Body of pancreas (tissue), 4 donors: ENCODE measurements at places on chromosomes 5 and 9. TPM values are rescaled to one million over a fixed set of nuclear protein-coding genes. Genes with fewer than 3 reads are reported as not detected.

CNTLN gene
- total RNA-seq = 11.2 TPM

GFPT2 gene
- 3.9 TPM for total RNA-seq

ZNF354C gene
- 3.6 TPM for total RNA-seq

CKMT2 gene
- total RNA-seq = 4.9 TPM

DNAH5 gene
- 2.6 TPM for total RNA-seq

GPR21 gene
- not detected for total RNA-seq

FAM163B gene
- total RNA-seq = 0.78 TPM

NKD2 gene
- 4.2 TPM for total RNA-seq

TAF11L10 gene
- total RNA-seq = not detected

OR1K1 gene
- total RNA-seq = not detected

ROPN1L gene
- total RNA-seq = 1.3 TPM

SCGB3A2 gene
- total RNA-seq = not detected

INSYN2B gene
- not detected for total RNA-seq

NREP gene
- 4.4 TPM for total RNA-seq

CER1 gene
- 2.0 TPM for total RNA-seq

LCN1 gene
- not detected for total RNA-seq

RNF224 gene
- not detected for total RNA-seq

CENPK gene
- 1.3 TPM for total RNA-seq

ANKDD1B gene
- total RNA-seq = 0.52 TPM

NDUFS6 gene
- 12.5 TPM for total RNA-seq

ARHGEF39 gene
- 0.26 TPM for total RNA-seq

ARSI gene
- total RNA-seq = not detected

CYSRT1 gene
- total RNA-seq = not detected

EQTN gene
- total RNA-seq = not detected
